CD4-positive, alpha-beta memory T cell (primary cell): ENCODE measurements at places on chromosomes 3 and 15.
A peak's percentile ranks its signal among the peaks of the same experiment; 100 is the strongest.

GRCh38 chr3:134106580-134106979 is 76.9 kb upstream of the SLCO2A1 start:
- no peak for DNase-seq

DNA sequence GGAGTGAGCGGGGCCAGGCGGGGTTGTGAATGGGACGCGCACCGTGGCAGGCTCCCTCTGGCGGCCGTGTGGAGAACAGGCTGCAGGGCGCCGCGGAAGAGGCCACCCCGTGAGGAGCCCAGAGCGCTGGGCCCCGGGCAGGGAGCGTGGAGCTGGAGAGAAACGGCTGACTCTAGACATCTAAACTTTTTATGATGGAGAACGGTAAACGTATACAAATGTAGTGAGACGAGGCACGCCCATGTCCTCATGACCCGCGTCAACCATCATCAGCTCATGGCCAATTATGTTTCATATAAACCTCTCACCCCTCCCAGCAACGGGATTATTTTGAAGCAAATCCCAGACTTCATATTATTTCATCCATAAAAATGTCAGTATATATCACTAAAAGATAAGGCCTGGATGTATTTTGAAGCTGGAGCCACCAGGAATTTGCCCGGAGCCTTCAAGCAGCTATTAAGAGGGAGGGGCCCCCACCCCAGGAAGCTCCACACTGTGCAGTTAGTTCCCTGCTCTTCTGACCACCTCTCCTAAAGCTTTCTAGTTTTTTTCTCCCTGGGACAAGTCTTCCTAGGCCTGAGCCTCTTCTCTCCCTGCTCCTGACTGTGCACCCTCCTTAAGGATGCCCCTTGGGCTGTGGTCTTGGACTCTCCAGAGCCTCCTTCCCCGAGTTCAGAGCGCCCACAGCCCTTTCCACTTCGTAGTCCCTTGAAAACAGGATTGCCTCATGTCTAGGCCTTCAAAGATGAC is 149.5 kb downstream of the SMAD6 start:
- DNase-seq: peak; percentile 62

- no peak for DNase-seq
Observed at GRCh38 chr3:193790086-193790990, 197.3 kb downstream of the OPA1 start.

DNA sequence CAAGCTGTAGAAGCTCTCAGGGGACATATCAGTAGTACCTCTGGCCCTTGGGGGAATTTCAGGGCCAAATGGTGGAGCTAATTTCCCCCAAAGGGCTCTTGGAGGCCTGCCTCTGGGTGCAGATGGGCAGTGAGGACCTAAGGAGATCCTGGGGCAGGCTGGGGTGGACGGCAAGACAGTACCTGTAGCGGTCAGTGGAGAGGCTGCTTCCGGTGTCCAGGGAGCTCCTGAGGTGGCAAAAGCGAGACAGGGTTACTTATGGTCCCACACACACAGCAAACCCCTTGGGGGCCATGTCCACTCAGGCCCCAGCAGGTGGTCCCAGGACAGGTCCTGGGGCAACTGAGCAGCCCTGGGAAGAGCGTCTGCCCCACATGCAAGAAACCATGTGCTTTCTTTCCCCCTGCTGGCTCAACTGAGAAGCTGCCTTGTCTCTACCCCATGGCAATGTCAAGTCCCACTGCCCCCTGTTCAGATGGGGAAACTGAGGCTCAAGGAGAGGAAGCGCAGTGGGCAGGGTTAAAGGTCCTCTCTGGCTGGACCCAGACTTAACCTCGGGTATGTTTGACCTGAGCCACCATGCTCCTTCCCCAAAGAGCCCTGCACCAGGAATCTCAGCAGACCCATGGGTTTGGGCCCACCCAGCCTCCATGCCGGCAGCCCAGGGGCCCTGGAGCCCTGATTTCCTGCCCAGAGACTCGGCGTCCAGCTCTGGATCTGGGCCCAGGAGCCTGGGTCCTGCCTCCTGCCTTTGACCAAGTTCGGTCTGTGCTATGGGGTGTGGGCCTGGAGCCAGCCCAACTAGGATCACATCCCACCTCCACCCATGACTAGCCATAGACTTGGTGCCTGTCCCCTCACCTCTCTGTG is 25.7 kb downstream of the IQSEC1 start:
- no peak for DNase-seq

DNA sequence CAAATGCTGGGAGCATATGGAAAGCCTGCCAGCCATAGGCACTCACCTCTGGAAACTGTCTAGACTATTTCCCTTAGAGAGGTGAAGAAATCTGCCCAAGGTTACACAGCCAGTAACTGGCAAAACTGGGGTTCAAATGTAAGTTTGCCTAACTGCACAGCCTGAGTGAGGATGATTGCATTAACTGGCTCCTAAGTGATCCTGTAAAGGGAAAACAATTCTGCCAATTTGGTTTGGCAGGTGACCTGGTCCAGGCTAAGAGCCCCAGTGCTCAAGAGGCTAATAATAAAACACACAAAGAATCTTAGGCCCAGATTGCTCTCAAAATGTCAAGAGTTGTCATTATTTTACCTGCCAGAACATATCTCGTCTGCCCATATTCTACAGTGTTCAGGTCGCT is 43.9 kb upstream of the SPRED1 start:
- DNase-seq: no peak

DNA sequence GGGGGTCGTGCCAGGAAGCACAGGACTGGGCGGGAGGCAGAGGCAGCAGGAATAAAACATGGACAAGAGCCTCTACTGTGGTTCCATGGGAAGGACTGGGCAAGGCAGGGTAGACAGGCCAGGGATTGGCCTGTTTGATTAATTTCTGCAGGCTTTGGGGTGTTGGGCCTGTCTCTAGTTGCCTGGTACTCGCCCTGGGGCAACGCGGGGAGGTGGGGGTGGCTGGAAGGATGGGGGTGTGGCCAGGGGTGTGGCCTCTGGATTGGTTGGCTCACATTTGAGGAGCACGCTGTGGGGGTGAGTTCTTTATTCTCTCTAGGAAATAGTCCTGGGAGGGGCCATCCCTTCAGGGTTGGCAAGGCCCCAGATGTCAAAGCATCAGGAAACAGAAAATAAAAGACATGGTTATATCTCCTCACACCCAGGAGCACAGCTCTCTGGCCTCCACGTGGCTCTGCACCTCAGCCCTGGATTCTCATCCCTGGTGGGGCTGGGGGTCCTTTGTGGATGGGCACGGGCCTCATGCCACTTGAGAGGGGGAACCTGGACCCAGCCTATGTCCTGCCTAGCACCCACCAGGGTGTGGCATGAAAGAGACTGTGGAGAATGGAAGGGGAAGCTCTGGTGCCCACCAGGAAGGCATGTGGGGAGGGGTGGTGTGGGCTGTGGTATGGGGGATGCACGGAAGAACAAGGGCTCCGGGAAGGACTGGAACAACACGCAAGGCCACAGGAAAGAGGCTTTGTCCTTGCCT is 223.0 kb upstream of the LYSMD4 start:
- DNase-seq: no peak

GRCh38 chr3:50163572-50164455 is 8.7 kb downstream of the SEMA3F start:
- DNase-seq: no peak

- no peak for DNase-seq
Observed at GRCh38 chr3:27521179-27521871, 37.1 kb upstream of the SLC4A7 start.

DNA sequence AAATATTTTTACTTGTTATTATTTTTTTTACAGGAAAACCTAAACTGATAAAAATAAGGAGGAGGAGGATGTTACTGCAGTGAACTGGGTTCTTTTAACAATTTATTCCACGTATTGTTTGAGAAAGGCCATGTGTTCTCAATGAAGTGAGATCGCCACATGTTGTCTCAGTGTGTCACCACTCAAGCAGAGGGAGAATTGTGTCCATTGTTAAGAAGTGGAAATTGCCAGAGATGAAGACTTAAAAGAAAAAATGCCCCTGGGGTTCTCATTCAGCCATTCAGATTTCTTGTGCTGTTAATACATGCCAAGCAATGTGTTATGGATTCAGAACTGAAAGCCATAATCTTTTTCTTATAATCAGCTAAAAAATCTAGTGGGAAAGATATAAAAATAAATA is 297.1 kb downstream of the NSUN3 start:
- no peak for DNase-seq

DNA sequence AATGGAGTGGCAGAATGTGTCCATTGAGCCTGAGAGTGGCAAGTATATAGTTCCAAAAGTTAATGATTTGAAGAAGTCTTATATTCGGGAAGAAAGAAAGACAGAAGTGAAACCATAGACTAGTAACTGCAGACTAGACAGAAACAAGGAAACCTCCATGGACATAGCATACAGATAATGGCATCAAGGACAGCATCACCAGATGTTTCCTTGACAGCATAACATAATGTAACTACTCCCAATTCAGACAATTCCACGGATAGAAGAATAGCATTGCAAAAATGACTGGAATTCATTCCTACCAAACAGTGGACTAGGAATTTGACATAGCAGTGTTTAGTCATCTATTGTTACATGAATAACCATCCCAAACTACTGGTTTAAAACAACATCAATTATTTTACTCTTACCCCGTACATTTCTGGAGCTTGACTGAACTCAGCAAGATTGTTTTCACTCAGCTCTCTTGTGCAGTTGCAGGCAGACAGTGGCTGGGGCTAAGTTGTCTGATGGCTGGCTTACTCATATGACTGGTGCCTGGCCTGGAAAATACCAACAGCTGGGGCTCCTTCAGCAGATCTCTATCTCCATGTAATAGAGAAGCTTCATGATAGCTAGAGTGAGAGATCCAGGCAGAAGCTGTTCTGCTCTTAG is 109.7 kb upstream of the GADL1 start:
- DNase-seq: no peak

DNA sequence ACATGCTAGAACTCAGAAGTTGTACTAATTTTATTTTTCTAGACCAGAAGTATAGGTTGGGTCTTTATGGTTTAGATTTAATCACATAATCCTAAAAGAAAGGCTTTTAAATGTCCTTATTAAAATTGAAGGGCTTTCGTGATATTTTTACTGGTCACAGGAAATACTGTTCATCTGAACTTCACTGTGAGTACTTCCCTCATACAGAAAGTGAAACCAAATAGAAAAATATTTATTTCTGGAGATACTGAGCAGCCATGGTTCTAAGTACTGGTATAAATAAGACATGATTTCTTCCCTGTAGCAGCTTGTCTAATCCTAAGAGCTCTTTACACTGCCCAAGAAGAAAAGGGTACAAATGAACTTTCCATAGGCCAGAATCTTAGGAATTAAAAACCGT is 2.0 kb downstream of the SNRK start:
- DNase-seq: peak; percentile 41

- DNase-seq: no peak
Observed at GRCh38 chr3:194837457-194838127, 151.9 kb downstream of the FAM43A start.

- peak; percentile 95 for DNase-seq
Observed at GRCh38 chr3:10198761-10199649, 34.3 kb downstream of the IRAK2 start.

DNA sequence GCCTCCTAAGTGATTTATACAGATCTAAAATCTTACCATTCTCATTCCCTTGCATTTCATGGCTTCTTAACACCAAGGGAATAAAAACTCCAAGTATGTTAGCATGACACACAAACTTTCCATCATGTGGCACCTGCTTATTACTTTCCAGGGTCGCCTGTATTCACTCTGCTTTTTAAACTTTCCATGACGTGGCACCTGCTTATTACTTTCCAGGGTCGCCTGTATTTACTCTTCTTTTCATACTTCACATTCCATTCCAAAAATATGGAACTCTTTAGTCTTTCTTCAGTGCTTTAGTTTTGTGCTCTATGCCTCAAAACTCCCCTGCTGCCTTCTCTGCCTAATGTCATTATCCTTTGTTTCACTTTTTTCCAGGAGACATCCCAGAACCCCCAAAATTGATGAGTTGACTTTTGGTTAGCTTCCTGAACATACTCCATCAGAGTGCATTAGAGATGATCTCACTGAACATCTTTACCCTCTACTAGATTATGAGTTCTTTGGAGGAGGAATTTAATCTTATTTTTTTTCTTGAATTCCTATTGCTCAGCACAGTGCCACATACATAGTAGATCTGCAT is 47.0 kb downstream of the CALML4 start:
- no peak for DNase-seq

GRCh38 chr3:12120374-12121140 is 38.2 kb downstream of the TIMP4 start:
- DNase-seq: no peak

- DNase-seq: no peak
Observed at GRCh38 chr3:151265866-151266265, 12.5 kb downstream of the P2RY14 start.

GRCh38 chr3:106827515-106828213 is 549.6 kb upstream of the CCDC54 start:
- DNase-seq: no peak

- DNase-seq: no peak
Observed at GRCh38 chr15:40130118-40130517, 21.4 kb upstream of the BMF start.

GRCh38 chr3:133254151-133254550 is 145.7 kb upstream of the BFSP2 start:
- no peak for DNase-seq

GRCh38 chr15:34258151-34258550 is 33.3 kb downstream of the EMC4 start:
- no peak for DNase-seq

DNA sequence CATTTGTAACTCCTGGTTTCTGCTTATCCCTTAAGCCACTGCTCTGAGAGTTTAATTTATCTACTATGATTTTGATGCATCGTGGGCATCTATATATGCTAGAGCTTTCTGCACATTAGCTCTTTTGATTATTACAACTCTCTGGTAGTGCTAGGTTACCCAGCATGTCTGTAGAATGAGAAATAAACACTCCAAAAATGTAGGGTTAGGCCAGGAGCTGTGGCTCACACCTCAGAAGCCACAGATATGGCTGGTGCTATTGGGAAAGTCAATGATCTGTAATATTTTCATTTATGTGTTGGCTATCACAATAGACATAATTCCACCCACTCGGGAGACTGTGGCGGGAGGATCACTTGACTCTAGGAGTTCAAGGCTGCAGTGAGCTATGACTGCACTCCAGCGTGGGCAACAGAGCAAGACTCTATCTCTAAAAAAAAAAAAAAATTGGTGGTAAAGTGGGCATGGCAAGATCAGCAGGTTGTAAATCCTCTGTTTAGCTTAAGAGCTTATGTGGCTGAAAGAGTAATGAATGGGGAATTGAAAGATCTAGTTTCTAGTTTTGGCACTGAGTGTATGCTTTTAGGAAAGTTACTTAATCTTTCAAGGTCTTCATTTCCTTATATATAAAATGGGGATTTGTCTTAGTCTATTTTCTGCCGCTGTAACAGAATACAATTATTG is 6.3 kb downstream of the TIGIT start:
- DNase-seq: no peak

- no peak for DNase-seq
Observed at GRCh38 chr15:70765504-70766281, 2.3 kb upstream of the UACA start.

DNA sequence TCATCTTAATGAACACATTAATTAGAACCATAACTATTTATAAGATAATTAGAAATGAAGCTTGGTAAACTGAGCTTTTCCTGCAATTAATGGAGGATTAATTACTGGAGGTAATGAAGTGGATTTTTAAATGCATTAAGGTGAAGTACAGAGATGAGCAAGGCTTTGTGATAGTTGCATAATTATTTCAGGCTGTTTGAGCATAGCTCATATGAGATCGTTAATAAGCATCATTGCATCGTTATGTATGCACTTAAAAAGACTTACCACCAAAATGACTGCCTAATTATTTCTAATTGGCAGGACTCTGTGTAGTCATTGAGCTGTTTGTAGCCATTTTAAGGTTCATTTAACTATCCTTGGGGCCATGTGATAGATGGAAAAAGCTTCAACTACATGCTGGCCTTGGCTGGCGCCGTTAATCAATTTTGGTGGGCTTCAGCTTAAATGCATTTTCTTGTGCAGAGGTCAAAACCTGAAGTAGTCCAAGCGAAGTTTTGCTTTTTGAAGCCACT is 55.3 kb downstream of the RSRC1 start:
- DNase-seq: no peak
